ENCODE measurements at places on chromosomes 13 and 19. TPM values are rescaled to one million over a fixed set of nuclear protein-coding genes. Genes with fewer than 3 reads are reported as not detected.

DNA sequence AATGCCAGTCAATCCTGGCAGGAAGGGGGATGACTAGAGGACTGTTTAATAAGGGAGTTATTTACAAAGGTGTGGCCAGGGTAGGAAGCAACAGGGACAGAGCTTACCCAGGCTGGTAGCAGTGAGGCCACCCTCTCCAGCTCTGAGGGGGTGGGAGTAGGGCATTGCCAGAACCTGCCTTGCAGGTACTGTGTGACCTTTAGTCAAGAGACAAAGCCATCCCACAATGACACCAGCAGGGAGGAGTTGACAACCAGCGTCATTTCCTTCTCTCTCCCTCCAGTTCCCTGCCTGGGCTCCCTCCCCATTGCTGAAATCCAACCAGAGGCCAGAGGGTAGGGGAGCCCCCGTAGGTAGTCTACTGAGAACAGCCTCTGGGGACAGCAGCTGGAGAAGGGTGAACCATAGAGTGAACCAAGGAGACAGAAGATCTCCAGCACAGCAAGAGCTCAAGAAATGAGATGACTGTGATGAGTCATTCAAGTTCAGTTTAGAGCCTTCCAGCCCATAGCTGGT lies 33.3 kb upstream of the SPATA13 start:
- DNase-seq: peak; percentile 79

DNA sequence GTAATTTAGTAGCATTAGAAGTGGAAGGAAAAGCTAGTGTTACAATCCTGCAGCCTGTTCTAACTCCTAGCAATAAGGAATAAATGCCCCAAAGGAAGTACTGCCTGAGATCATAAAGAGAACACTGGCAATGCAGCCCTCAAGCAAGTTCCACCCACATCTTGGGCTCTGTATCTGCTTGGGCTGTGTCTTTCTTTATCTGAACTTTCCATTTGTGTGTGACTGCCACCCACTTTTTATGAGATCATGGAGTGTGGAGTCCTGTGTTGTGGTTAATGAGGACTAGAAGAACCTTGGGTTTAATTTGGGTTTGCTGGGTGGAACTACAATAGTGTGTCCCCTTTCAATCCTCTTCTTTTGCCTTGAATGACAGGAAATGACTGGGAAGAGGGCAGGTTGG lies 38.2 kb downstream of the RFXAP start:
- no peak for DNase-seq

GRCh38 chr19:12994701-12995595 lies at the start of gene NFIX:
NFIX (plus strand) TSS chr19:12995475; CDS start chr19:12995838, 363 bp downstream.
- DNase-seq: peak; percentile 59

- DNase-seq: no peak
These were observed 1.2 kb downstream of the UQCRFS1 start for GRCh38 chr19:29211562-29212355.

- peak; percentile 25 for DNase-seq
These were observed at the start of gene AXL for GRCh38 chr19:41218615-41219507. AXL (plus strand) TSS chr19:41219223; CDS start chr19:41219393, 170 bp downstream.

- DNase-seq: no peak
These were observed 16.0 kb downstream of the ITM2B start for GRCh38 chr13:48249018-48249417.

GRCh38 chr13:50074843-50075242 lies 59.6 kb downstream of the KCNRG start:
- no peak for DNase-seq

DNA sequence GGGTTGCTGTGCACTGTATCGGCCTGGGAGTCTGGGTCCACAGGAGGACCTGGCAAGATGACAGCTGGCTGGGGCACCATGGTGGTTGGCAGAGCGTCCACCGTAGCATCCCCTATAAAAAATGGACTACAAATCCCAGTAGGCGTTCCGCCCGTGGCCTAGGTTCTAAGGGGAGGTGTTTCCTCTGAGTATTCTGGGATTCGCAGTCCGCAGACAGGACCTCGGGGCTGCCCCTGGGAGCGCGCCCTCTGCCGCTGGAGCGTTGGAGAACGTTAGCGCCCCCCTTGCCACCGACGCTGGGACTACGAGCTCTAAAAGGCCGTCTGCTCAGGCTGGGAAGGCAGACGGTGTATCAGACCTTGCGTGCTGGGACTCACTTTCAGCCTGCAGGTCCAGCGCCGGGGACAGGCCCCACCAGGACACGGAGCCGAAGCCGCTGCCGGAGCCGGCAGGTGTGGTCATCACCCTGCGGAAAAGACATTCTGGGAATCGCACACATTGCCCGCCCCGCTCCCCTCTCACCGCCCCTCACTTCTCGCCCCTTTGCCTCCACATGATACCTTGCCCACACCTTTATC lies 372 bp downstream of the DNAAF3 start:
- peak; percentile 78 for DNase-seq

DNA sequence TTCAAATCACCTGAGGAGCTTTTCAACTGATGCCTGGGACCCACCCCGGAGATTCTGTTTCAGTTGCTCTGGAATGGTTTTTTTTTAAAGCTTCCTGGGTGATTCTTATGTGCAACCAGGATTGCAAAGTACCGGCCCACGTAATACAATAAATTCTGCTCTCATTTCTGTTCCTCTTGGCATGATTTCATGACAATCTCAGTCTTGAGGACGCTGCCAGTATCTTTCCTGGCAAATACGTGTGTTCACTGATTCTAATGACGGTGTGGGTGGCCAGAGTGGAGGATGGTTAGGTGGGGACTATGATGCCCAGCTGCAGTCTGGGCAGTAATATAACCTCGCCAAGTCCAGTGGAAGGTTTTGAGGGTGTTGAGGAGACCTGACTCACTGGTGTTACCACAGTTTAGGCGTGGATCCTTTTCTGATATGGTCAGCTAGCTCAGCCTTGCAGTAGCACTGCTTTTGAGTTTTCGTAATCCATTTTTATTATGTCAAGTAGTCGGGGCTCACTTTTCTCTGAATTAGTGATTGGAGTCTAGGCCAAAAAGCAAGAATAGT lies 49.4 kb downstream of the FAM124A start:
- no peak for DNase-seq

GRCh38 chr19:1672038-1672768 lies 19.8 kb upstream of the TCF3 start:
- peak; percentile 68 for DNase-seq

- peak; percentile 84 for DNase-seq
These were observed at the start of gene ZNF544 for GRCh38 chr19:58228585-58229254. ZNF544 (plus strand) TSS chr19:58228914; CDS start chr19:58244024, 15,110 bp downstream.

GRCh38 chr13:47859165-47859564 lies 141.9 kb downstream of the SUCLA2 start:
- no peak for DNase-seq

GRCh38 chr13:110648146-110648819 lies 32.9 kb downstream of the NAXD start:
- no peak for DNase-seq

DNA sequence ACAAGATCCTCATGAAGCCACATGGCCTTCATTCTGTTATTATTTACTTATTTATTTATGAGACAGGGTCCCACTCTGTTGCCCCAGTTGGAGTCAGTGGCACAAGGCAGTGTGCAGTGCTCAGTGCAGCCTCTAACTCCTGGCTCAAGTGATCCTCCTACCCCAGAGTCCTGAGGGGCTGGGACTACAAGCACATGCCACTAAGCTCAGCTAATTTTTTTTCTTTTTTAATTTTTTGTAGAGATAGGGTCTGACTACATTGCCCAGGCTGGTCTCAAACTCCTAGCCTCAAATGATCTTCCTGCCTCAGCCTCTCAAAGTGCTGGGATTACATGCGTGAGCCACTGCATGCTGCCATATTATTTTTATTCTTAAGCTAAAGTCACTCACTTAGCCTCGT lies 241.4 kb downstream of the UQCRFS1 start:
- DNase-seq: no peak

DNA sequence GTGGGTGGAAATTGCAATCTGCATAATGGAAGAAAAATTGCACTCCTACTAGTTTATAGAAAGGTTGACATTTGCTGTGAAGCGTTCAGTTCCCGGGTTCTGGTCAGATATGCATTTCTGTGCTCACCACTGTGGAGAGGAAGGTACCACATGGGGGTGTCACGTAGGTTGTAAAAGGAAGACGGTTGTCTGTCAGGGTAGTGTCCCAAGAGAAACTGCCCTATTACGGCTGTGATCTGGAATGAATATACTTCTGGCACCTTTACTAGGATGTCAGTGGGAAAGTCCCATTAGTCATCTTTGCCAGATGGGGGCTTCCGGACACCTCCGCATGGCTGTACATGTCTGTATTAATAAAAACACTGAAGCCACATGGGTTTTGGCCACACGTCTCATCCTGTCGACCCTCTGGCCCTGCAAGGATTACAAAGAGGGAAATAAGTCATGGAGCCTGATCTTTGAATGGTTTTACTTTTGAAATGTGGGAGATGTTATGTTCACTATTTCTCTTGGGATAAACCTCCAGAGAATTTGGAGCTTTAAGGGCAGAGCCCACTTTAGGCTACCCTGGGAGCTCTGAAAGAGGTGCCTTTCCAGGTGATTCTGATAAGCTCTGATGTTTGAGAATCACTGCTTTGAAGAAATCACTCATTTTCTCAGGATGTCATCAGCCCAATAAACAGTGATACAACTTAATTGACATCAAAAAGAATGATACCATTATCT lies 133.9 kb downstream of the AKAP11 start:
- no peak for DNase-seq

DNA sequence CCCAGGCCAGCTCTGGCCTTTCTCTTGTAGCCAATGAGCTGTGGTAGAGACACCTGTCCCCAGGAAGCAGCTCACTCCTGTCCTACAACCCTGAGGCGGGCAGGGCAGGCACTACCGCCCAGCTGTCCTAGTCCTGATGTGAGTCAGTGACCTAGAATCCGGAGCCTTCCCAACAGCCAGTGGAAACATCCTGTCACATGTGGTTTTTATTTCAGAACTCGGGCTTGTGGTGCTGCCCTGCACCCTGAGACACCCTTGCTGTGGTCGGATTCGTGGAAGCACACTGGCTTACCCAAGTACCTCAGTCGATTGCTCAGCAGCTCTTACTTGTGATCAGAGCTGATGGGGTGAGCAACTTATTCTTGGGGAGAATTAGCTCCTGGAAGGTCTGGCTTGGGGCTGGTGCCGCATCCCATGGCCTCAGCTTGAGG lies 83.6 kb upstream of the ARHGEF7 start:
- DNase-seq: no peak

DNA sequence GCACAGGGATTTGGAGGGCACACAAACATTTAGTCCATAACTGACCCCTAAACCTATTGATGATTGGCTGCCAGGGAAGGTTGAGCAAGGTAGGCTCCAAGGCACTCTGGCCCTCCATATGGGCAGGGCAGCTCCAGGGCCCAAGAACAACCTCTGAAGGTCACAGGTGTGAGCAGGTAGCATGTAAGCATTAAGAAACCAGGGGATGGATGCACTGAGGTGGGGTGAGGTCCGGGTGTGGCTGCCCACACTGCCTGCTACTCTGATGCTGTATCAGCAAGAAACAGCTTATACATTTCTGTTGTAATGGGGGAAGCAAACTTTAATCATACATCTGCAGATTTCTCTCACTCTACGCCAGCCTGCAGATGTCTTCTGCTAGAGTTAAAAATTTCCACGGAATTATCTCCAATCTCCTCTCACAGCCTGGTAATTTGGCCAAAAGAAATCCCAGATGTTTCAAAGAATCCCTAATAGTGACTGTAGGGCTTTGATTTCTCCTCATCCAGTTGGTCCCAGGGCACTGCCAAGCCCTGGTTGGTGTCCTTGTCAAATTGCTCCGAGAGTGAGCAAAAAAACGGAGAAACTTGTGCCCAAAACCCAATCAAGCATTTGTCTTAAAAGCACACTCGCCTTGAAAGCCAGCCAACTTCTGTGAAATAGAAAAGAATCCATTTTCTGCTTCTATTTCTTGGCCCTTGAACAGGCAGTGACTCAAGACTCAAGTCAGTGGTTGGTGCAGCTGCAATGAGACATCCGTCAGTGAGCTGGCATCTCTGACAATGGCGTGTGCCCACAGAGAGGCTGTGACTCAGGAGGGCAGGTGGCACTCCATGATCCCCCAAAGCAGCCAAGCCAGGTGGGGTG lies 72.5 kb upstream of the MRI1 start:
- no peak for DNase-seq

- DNase-seq: no peak
These were observed 16.4 kb upstream of the PRR19 start for GRCh38 chr19:42285541-42285941.

DNA sequence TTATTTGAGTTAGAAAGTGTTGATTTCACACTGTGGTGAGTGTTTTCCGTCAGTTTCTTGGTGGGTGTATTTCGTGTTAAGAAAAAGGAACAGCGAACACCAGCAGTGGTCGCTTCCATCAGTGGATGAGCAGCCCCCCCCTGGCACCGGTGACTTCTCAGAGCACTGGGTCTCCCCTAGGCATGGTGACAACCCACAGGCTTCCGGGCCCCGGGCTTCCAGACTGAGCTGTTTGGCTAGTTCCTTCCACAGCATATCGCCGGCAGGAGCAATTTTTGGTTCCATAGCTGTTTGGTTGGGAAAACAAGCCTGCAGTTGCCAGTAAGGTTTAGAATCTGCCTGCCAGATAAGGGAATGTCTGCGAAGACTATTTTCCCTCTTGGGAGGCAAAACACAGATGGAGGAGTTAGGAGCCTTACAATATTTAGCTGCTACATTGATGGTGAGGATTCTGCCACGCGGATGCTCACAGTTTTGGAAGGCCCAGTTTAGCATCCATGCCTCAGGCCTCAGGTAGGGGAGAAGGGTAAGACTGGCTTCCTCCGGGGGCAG lies 18.7 kb upstream of the ZNF536 start:
- DNase-seq: no peak

DNA sequence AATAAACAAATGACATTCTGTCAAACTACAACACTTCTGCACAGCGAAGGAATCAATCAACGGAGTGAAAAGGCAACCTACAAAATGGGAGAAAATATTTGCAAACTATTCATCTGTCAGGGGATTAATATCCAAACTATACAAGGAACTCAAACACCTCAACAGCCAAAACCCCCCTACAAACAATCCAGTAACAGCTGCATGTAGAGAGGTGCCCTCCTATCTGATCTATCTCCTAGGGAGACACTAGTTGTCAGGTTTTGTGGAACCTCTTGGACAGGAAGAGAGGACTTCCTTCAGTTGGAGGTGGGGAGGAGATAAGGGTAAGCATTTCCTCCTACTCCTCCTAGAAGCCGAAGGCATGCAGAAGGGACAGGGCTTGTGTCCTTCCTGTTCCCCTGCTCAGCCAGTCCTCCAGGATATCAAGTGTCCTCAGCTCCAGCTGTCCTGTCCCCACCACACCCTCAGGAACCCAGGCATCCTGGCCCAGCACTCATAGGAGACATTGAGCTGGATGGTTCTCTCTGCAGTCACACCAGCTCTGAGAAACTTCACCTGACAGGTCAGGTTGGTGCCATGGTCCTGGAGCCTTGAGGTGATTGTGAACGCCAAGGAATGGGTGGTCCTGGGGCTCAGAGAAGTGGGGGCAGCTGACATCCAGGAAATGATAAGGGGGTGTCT lies 9.8 kb upstream of the SIGLEC8 start:
- DNase-seq: peak; percentile 43

GRCh38 chr13:39578821-39579291 lies 24.1 kb downstream of the LHFPL6 start:
- DNase-seq: no peak

Gene PLK5
- total RNA-seq: not detected

Gene KCNJ14
- 0.88 TPM for total RNA-seq

Gene KCNC3
- 2.0 TPM for total RNA-seq

Gene ZNF493
- 51.3 TPM for total RNA-seq

Gene ZNF441
- 37.1 TPM for total RNA-seq

Gene DNAAF3
- not detected for total RNA-seq

Gene SMIM17
- total RNA-seq: not detected

Gene APLP1
- total RNA-seq: 8.3 TPM

Gene DIAPH3
- 2.1 TPM for total RNA-seq

Data from Peyer's patch (tissue), 4 donors.